ENCODE measurements at places on chromosomes 5 and 9.

DNA sequence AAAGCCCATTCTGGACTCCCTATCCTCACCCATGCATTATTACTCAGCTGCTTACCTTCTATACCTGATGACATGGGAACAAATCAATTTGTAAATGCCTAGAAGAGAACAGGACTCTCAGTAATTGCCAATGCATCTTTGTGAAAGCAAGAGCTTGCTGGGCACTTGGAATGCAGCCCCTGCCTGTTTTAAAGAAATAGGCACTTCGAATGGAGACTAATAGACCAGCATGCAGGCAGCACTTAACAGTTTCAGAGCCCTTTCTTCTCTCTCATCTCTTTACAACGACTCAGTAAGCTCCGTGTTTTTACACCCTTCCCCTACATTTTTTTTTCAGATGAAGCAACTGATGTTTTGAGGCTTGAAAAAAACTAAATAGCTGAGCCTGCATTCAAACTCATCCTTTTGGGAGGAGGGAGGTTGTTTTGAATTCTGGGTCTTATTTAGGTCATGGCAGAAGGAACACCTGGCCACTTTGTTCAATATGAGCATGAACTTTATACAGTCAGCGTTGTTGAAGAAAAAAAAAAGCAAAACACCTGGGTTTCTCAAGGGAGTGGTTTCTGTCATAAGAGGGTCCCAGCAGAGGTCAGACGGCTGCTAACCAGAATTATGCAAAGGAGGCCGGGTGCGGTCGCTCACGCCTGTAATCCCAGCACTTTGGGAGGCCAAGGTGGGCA lies 34.6 kb upstream of the WHRN start:
- DNase-seq, result no peak

DNA sequence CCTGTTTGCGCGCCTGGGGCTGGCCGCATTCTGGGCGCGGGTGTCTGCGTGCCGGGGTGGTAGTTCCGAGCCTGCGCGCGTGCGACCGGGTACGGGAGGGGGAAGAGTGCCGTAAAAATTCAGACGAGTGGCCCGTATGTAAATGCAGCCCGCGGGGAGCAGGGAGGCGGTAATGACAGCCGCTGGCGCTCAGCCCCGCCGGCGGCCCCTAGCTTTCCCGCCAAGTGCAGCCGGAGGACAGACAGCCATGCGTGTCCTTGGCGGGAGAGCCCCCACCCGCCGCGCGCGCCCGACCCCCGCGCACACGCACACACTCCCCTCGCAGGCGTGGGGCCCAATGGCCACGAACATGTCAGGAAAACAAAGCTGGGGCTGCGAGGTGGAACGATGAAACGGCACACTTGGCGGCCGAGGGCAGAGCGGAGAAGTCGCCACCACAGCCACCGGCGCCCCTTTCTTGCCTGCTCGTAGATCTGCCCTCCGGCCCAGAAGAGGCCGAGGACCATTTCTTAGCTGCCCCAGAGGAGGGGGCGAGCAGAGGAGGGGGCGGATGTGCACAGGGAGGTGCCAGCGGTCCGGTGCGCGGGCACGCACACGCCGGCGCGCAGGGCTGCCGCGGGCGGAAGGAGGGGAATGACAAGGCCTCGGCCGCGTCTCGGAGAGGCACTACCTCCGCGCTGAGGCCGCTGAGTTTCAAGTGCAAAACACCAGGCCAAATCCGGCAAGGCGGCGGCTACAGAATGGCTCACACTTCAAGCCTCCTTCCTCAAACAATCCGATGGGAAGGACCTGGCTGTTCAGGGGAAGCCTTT lies 208.4 kb downstream of the MEF2C start:
- peak; percentile 93 for DNase-seq

- no peak for DNase-seq
Observed at GRCh38 chr5:9851458-9851857, 221.3 kb upstream of the TAS2R1 start.

- DNase-seq, result no peak
Observed at GRCh38 chr9:88312517-88313103, 75.6 kb upstream of the SPIN1 start.

GRCh38 chr5:55232985-55233928 lies at the start of gene CCNO:
TSS of gene CCNO (minus strand) at chr5:55233608. CDS start at chr5:55233523, 85 bp downstream.
- DNase-seq, result peak; percentile 95

- no peak for DNase-seq
Observed at GRCh38 chr5:126143622-126144021, 279.6 kb upstream of the GRAMD2B start.

DNA sequence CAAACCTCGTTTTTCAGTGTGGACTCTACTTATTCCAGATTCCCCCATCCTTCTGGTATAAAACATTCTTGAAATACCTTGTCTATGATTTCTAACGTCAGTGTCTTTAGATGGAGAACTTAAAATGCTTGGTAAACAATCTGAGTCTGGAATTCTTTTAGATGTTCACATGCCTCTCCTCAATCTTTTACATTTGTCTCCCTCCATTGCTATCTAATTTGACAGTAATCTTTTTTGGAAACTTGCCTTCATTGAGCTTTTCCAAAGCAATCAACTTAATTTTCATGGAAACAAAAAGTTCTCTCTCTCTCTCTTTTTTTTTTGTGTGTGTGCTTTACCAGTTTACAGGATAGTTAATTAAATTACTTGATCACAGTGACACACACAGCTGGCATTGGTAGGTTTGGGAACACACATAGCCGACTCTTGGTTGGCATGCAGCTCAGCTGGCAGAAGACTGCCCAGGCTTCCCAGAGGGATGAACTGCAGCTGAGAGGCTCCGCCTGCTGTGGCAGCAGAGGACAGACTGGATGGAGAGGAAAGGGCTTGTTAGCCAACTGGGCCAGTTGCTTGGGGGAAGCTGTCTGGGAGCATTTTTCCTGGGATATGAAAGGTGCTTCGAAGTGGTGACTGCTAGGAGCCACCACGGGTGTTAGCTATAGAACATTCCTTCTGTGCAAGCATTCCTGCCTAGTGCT lies 271.3 kb downstream of the ZSWIM6 start:
- no peak for DNase-seq

GRCh38 chr5:65828022-65828896 lies 98.1 kb upstream of the ERBIN start:
- DNase-seq, result no peak

DNA sequence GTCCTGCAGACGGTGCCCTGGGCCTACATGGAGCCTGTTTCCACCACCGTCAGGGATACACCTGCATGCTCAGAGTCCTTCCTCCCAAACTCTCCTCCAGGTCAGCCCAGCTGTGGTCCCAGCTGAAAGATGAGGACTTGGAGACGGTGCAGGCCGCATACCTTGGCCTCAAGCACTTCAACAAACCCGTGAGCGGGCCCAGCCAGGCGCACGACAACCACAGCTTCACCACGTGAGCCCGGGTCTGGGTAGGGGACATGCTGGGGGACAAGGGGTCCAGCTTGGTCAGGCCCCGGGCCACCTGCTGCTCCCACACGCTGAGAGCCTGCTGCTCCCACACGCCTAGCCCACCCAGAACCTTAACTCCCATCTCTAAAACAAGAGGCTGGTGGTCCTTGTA lies 16.6 kb upstream of the CARD19 start:
- no peak for DNase-seq

DNA sequence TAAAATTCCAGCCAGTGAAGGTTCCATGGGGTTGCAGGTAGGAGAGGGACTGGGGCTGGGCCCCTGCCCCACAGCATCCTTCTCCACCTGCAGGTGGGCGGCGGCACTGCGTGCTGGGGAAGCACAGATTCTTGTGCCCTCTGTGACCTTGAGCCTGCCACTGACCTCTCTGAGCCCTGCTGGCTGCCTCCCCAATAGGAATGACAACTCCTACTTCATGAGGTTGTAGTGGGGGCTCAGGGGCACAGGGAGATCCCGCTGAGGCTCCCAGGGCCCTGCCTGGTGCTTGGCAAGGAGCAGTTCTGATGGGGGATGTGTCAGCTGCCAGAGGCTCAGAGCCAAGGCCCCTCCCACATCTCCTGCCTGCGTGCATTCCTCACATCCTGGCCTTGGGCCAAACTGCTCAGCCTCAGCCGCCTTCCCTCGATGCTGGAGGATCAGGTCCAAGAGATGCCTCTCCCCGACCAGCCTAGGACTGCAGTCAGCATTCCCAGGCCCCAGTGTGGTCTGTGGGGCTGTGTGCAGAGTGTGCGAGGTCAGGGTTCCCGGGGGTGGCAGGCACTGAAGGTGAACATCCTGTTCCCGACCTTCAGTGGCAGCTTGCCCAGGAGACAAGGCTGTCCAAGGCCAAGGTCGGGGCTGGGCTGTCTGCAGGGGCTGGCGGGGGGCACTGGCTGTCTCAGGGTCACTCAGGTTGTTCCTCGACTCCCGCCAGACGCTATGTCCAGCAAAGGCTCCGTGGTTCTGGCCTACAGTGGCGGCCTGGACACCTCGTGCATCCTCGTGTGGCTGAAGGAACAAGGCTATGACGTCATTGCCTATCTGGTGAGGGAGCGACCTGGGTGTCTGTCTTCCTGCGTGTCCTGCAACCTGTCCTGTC lies 7.0 kb downstream of the ASS1 start:
- peak; percentile 93 for DNase-seq

- no peak for DNase-seq
Observed at GRCh38 chr9:89523948-89524347, 26.0 kb upstream of the SEMA4D start.

DNA sequence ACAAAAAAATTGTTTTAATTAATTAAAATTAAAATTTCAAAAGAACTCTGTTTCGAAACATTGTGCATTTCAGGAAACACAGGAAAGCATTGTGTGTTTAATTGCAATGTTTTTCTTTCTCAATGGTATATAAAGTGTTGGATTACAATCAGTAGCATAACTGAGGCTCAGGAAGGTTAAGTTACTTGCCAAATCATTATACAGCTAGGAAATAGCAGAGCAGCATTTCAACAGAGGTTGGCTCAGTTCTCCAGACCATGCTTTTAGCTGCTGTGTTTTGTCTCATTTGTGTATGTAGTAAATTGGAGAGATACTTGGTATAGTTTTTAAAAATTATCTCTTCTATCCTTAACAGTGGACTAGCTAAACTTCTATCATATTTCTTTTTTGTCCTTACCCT lies 30.0 kb upstream of the CAMLG start:
- no peak for DNase-seq

- DNase-seq, result no peak
Observed at GRCh38 chr5:159189310-159189709, 20.0 kb downstream of the RNF145 start.

DNA sequence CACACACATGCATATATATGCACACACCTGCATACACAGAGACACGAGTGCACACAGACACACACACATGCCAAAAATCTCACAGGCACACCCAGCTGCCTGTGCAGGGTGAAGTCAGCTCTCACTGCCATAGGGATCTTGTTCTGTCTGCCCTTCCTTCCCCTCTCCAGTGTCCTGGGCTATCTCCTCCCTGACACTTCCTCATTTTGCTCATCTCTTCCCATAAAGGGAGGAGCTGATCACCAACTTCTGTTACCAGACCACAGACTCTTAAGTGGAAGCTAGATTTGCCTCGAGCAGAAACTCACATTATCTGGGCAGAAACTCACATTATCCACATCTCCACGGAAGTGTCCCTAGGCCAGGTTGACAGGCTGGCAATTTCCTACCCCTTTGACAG lies 28.7 kb downstream of the LCP2 start:
- DNase-seq, result no peak

GRCh38 chr5:38540314-38540713 lies 16.1 kb downstream of the LIFR start:
- no peak for DNase-seq

GRCh38 chr5:172830876-172831662 lies 3.0 kb upstream of the ERGIC1 start:
- DNase-seq, result no peak

DNA sequence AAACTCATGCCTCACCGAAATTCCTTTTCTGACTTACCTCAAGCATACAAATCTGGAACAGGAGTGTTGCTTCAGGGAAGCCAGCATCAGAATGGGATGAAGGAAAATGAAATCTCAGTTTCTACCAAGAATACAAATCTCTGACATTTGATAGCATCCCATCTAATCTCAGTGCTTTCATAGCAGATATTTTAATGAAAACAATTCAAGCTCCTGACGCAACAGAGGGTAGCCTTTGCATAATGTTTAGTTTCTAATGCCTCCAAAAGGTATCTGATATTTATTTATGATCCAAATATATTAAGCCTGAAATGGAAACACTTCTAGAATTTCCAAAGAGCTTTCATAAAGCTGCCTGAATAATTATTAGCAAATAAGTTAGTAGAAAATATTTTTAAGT lies 251.4 kb downstream of the DEPDC1B start:
- DNase-seq, result no peak

GRCh38 chr9:113701774-113702755 lies 174.0 kb upstream of the ZNF618 start:
- no peak for DNase-seq

DNA sequence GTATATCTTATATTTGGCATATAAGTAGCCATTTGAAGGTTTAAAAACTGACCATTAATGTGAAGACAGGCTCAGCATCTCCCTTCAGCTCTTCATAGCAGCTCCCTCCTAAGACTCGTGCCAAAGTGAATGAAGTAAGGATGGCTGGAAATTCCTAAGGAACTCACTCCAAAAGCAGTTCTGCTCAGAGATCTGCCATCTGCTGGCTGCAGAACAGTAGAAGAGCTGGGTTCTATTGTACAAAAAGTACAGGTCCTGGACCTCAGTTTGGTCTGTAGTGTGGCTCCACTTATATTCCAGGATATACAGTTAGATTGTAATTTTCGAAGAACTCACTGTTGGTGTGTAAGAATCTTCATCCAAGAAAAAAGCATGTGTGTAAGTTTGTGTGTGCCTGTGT lies 104.9 kb upstream of the RUSC2 start:
- DNase-seq, result no peak

DNA sequence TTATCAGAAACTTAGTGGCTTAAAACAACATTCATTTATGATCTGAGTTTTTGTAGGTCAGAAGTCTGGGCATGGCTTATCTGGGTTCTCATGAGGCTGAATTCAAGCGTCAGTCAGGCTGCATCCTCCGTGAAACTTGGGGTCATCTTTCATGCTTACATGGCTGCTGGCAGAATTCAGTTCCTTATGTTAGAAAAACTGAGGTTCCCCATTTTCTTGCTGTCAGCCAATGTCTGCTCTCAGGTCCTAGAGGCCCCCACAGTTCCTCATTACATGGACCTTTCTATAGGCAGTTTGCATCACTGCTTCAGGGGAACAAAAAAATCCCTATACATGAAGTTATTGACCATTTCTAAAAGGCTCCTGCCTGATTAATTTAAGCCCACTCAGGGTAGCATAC lies 83.8 kb upstream of the NMUR2 start:
- no peak for DNase-seq

- DNase-seq, result no peak
Observed at GRCh38 chr5:139354186-139354585, 12.5 kb downstream of the PAIP2 start.

GRCh38 chr9:106947106-106947900 lies 84.3 kb downstream of the ZNF462 start:
- no peak for DNase-seq

GRCh38 chr5:172377856-172378255 lies 76.5 kb downstream of the SH3PXD2B start:
- no peak for DNase-seq

DNA sequence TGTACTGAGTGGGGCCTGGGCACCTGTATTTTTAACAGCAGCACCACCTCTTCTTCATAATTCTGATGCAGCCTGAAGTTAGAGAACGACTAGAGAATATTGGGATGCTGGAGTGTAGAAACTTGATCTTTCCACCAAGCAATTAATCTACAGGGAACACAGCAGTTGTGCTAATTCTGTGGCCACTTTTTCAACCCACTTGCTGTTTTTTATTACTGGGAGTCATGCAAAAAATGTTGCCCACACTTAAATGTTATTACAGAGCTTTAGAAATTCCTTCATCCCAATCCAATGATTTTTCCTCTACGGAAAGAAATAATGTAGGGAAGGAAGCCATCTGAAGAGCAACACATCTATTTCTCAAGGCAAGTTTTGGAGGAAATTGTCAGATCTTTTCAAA lies 190.9 kb upstream of the TUT7 start:
- peak; percentile 53 for DNase-seq

- no peak for DNase-seq
Observed at GRCh38 chr9:126132746-126133145, 193.9 kb upstream of the MVB12B start.
